Fibroblast of lung (primary cell): ENCODE measurements at places on chromosomes 3 and 15. TPM values are rescaled to one million over a fixed set of nuclear protein-coding genes. Genes with fewer than 3 reads are reported as not detected.

Gene ZNF501
- total RNA-seq = 11.3 and 16.0 TPM in 2 replicates

Gene ATP13A4
- total RNA-seq = under 0.01 and 0.33 TPM in 2 replicates

Gene TMEM212
- not detected in 2 replicates for total RNA-seq

Gene SERINC4
- under 0.01 and 0.17 TPM in 2 replicates for total RNA-seq

Gene FANCD2OS
- total RNA-seq = not detected in 2 replicates

Gene SLC28A2
- total RNA-seq = not detected in 2 replicates

Gene FLNB
- 51.6 and 81.7 TPM in 2 replicates for total RNA-seq

Gene MCTP2
- total RNA-seq = 5.6 and 14.5 TPM in 2 replicates

Gene ALS2CL
- total RNA-seq = 3.3 and 19.7 TPM in 2 replicates

Gene LMCD1
- 40.1 and 60.1 TPM in 2 replicates for total RNA-seq

Gene C2CD4A
- total RNA-seq = not detected in 2 replicates

Gene TARS3
- 9.5 and 23.3 TPM in 2 replicates for total RNA-seq
